ENCODE measurements at places on chromosomes 13 and 19. TPM values are rescaled to one million over a fixed set of nuclear protein-coding genes. Genes with fewer than 3 reads are reported as not detected.

Gene OR4F17
- 0.30 TPM for total RNA-seq

Gene ZNF433
- total RNA-seq, result 1.8 TPM

GRCh38 chr13:102707467-102707866 lies 12.6 kb upstream of the METTL21C start:
- no peaks in the 10 kb centered on the region for H3K4me1 ChIP-seq
- no peak overlapping the region for H3K4me3 ChIP-seq
- H3K36me3 ChIP-seq, result no peaks in the 10 kb centered on the region
- H3K27ac ChIP-seq, result no peak overlapping the region
- H3K27me3 ChIP-seq, result no peaks in the 10 kb centered on the region
- DNase-seq, result no peak

- no peaks in the 10 kb centered on the region for H3K36me3 ChIP-seq
- H3K27me3 ChIP-seq, result no peaks in the 10 kb centered on the region
- H3K27ac ChIP-seq, result no peak overlapping the region
Measured at GRCh38 chr19:749811-750210, 1.1 kb upstream of the MISP start.

Gene FFAR1
- not detected for total RNA-seq

DNA sequence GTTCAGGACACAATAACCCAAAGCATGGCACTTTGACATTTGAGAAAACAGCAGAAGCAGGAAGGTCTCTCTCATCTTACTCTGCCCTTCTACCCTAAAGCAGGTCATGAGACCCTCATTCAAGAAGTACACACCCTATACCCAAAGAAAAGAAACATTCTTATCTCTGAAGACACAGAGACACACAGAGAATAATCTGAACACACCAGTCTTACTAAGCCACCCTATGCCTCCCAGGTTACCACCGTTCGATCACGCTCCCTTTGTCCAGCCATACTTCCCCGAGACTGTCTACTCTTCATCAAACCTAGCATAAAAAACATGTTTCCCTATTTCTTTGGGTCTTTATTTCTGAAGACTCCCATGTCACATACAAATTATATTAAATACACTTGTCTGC lies 66.5 kb upstream of the ANKRD10 start:
- no peaks in the 10 kb centered on the region for H3K27me3 ChIP-seq
- H3K4me1 ChIP-seq, result no peaks in the 10 kb centered on the region
- no peak overlapping the region for H3K4me3 ChIP-seq
- no peak for DNase-seq
